GM12878 (cell line): ENCODE measurements at places on chromosomes 3 and 15. TPM values are rescaled to one million over a fixed set of nuclear protein-coding genes. Genes with fewer than 3 reads are reported as not detected.

Gene ANKUB1
- polyA plus RNA-seq = 0.09 TPM in 1 of 2 replicates, not detected in the other

Gene GOLGA8G
- polyA plus RNA-seq = not detected in 2 replicates

Gene KNG1
- not detected in 2 replicates for polyA plus RNA-seq

Gene PLA2G4E
- not detected in 2 replicates for polyA plus RNA-seq

Gene SEMA3F
- not detected in 2 replicates for polyA plus RNA-seq

Gene SLC27A2
- polyA plus RNA-seq = 1.2 TPM in 2 replicates

Gene SV2B
- polyA plus RNA-seq = 1.3 and 1.5 TPM in 2 replicates

Gene IQSEC1
- 8.0 and 8.1 TPM in 2 replicates for polyA plus RNA-seq

Gene MESP2
- polyA plus RNA-seq = not detected in 2 replicates

Gene CCDC191
- 0.64 and 1.7 TPM in 2 replicates for polyA plus RNA-seq

Gene PTPRG
- polyA plus RNA-seq = 0.59 and 0.62 TPM in 2 replicates

Gene USP13
- 3.2 and 4.0 TPM in 2 replicates for polyA plus RNA-seq

Gene FAM3D
- polyA plus RNA-seq = not detected in 2 replicates

Gene KIF15
- 32.4 and 34.0 TPM in 2 replicates for polyA plus RNA-seq

Gene TTLL13
- 0.32 TPM in 1 of 2 replicates, not detected in the other for polyA plus RNA-seq
